ENCODE measurements at places on chromosomes 1 and 21.
A peak's percentile ranks its signal among the peaks of the same experiment; 100 is the strongest.

- DNase-seq: peak; percentile 98
Observed at GRCh38 chr1:116415699-116416533, 42.9 kb downstream of the ATP1A1 start.

GRCh38 chr1:28123461-28123961 lies 35.1 kb upstream of the EYA3 start:
- no peak for DNase-seq

DNA sequence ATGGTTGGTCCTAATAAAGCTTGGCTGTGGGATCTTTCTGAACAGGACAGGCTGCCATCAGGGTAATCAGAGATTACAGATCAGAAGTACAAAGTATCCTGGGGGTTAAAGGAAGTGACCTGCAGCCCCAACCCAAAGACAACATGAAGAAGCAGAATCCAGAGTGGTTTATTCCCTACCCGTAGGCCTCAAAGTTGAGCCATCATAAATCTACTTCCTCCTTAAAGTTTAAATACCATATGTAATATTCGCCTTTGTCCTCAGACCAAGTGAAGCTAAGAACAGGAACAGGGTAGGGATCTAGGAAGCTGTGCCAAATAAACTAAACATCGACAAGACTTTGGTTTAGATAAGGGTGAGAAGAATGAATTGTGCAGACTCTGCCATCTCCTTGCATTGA lies 15.9 kb upstream of the DHX9 start:
- DNase-seq: no peak

DNA sequence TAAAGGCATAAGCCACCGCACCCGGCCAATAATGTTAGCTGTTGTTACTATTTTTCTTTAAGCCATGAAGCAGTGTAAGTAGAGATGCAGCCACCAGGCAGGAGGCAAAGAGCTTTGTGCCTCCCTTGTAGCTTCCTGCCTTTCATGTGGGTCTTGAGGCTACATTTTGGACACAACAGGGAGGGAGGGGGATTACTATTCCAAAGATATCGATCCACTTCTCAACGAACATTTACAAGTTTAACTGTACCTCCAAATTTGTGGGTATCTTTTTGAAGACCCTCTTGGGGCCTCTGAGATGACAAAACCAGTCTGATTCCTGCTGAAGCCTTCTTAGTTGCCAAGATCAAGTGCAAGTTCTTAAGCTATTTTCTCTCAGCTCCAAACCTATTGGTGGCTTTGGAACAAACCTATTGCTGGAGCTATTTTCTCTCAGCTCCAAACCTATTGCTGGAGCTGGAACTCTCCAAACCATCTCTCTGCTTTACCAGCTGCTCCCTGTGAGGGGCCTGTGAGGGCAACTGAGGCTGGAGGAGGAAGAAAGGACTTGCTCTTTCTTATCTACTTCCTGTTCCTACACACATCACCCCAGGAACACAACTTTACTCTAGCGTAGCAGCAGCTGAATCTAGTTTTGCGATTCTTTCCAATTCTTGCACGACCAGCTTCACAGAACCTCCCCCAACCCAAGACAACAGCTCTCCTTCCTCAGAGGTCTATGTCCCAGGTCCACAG lies 16.1 kb upstream of the RCAN3 start:
- DNase-seq: no peak

DNA sequence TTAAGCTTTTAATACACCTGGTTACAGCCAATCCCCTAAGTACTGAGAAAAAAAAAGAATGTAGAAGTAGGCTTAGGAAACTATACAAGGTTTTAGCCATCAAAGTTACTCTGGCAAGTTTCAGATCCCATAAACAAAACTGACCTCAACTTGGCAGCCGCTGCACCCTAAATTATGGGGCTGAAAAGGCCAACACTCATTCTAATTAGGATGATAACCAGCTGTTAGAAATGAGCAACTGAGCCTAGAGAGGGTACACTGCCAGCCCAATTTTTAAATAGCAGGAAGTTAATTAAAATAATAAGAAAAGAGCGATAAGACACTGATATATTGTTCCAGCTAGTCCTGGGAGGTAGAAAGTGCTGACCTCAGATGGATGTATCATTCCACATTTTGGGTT lies 105.7 kb upstream of the VAV3 start:
- DNase-seq: no peak

- DNase-seq: no peak
Observed at GRCh38 chr1:40042341-40042740, 1.8 kb downstream of the CAP1 start.

DNA sequence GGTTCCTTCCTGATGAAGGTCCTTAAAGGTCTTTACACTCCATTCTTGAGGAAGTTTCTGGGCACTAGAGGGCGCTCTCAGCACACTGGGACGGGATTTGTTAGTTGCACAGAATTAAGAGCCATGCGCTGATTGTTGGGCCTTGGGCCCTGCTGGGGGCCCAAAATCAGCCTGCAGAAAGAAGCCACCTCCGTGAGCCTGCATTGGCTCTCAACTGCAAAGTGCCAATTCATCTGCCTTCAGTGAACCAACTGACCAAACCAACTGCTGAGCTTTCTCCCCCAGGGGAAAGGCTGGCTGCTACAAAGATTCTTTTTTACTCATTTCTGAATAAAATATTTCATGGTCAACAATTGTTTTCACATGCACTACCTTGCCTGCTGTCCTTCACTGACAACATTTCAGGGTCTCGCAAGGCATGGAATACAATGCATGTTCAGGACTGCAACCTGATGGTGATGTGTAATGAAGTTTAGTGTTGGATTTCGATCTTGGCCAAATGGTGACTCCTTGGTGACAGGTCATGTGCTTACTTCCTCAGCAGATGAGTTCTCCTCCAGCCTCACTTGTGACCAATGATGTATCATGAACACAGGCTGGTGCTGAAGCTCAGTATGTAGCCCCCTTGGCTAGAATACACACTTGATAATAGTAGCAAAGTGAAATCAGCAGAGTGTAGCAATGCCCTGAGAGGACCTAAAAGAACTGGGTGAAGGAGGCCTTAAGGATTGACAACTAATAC lies 45.7 kb upstream of the PRDX6 start:
- DNase-seq: peak; percentile 96

- DNase-seq: no peak
Observed at GRCh38 chr1:41325801-41326200, 35.4 kb upstream of the FOXO6 start.

GRCh38 chr1:36872126-36872754 lies 162.1 kb downstream of the GRIK3 start:
- no peak for DNase-seq

GRCh38 chr21:37623183-37623582 lies 256.6 kb downstream of the DYRK1A start:
- DNase-seq: no peak

DNA sequence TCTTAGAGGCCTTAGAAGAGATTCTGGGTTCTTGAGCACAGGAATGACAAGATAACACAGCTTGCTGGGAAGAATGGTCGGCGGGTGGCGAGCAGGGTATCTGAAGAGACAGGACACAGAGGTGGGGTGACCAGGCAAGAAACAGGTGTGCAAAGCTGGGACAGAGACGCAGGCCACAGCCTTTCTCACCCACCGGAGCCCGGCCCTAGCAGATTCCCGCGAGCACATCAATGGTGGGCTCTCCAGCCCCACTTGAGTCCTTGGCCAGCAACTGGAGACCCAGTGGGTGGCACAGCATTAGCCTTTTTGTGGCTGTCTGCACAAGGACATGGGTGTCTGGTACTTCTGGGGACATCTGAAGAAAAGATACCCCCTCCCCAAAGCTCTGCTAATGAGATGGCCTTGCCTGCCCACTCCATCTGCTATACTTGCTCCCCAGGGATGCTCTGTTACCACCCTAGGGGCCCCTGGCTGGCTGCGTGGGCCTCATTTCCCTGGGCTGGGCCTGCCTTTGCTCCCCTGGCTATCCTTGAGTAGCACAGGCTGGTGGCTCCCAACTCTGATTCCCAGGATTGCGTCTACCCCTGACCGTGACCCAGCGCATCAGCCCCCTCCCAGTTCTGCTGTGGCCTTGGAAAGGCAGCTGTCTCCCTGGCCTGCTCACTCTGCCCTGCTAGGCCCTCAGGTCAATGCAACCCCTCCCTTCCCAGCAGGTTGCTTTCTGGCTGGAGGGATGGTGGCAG lies 127.2 kb upstream of the ADAR start:
- no peak for DNase-seq

DNA sequence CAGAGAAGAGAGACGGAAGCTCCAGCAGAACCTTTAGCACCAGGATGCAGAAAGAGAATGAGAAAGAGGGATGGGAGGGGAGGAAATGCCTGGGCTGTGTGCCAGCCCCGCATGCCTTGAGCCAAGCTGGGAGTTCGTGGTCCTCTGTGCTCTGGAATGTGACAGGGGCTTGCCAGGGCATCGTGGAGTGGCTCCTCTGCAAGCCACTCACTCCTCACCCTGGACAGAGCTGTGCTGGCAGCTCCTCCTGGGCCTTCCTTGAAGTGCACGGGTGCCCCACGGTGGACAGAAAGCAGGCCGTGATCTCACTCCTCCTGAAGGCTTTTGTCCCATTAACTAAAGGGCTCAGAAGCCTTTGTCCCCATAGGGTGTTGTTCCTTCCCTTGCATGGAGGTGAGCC lies 34.8 kb upstream of the PRELP start:
- no peak for DNase-seq

- DNase-seq: no peak
Observed at GRCh38 chr1:231681006-231681405, 54.4 kb downstream of the DISC1 start.

DNA sequence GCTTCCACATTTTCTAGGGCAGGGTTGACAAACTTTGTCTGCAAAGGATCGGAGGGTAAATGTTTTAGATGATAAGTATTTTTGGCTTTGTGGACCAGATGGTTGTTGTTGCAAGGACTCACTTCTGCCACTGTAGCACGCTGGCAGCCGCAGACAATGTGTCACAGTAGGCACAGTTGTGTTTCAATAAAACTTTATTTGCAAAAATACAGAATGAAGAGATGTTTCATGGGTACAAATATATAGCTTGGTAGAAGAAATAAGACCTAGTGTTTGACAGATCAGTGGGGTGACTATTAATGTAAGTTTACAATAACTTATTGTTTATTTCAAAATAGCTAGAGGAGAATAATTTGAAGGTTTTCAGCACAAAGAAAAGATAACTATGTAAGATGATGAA lies 127.8 kb downstream of the GRIK3 start:
- DNase-seq: no peak

DNA sequence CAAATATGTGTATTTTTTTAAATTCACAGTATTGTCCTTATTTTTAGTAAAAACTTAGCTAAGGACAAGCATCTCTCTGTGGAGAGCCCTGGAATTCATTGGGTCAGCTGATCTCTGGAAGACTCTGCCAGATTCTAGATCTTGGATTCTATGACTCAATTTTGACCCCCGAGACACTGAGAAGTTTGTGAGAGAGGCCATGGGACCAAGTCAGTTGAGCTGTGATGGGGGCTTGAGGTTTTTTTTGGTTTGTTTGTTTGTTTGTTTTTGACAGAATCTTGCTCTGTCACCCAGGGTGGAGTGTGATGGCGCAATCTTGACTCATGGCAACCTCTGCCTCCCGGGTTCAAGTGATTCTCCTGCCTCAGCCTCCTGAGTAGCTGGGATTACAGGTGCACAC lies 13.5 kb downstream of the SHISA4 start:
- no peak for DNase-seq

GRCh38 chr1:10787286-10787685 lies 9.2 kb downstream of the CASZ1 start:
- DNase-seq: no peak

- no peak for DNase-seq
Observed at GRCh38 chr1:166597516-166597915, 241.8 kb upstream of the POGK start.

- DNase-seq: no peak
Observed at GRCh38 chr1:54358503-54359168, 47.6 kb downstream of the SSBP3 start.

GRCh38 chr1:227391879-227392278 lies 73.6 kb upstream of the CDC42BPA start:
- no peak for DNase-seq

DNA sequence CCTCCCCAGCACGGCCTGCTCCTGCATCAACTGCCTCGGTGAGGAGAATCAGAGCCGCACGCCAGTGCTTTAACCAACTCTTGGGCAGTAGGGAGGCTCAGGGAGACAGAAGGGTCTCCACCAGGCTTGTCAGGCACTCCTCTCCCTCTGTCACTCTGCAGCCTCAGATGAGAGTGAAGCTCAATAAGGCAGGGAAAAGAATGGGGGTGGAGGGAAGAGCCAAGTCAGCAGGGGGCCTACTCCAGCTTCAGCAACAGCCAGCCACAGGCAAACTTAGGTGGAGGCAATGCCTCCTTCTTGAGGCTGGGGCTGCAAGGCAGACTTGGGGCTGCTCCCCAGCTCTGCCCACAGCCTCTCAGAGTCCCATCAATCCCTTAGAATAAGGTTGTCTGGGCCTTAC lies 51.8 kb upstream of the A3GALT2 start:
- no peak for DNase-seq

- DNase-seq: no peak
Observed at GRCh38 chr1:20496241-20496661, 10.2 kb upstream of the CAMK2N1 start.

DNA sequence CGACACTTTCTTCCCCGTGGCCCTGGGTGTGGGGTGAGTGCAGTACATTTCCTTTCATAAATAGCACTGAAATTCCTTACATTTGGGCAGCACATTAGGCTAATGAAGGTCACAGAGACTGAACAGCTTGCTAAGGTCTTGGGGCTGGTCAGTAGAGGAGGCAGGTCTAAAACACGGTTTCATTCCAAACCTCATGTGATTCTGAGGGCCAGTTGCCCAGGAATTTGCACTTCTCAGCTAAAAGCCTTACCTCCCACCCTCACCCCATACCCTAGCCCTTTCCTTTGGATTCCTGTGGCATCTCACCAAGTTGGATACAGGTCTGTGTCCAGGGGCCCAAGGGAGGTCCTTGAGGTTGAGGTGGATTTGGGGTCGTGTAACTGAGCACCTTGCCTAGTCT lies 147.8 kb upstream of the CD34 start:
- no peak for DNase-seq

GRCh38 chr1:83508485-83509151 lies 490.3 kb downstream of the TTLL7 start:
- peak; percentile 10 for DNase-seq

- DNase-seq: peak; percentile 64
Observed at GRCh38 chr1:1407636-1408318, 684 bp upstream of the MRPL20 start.

DNA sequence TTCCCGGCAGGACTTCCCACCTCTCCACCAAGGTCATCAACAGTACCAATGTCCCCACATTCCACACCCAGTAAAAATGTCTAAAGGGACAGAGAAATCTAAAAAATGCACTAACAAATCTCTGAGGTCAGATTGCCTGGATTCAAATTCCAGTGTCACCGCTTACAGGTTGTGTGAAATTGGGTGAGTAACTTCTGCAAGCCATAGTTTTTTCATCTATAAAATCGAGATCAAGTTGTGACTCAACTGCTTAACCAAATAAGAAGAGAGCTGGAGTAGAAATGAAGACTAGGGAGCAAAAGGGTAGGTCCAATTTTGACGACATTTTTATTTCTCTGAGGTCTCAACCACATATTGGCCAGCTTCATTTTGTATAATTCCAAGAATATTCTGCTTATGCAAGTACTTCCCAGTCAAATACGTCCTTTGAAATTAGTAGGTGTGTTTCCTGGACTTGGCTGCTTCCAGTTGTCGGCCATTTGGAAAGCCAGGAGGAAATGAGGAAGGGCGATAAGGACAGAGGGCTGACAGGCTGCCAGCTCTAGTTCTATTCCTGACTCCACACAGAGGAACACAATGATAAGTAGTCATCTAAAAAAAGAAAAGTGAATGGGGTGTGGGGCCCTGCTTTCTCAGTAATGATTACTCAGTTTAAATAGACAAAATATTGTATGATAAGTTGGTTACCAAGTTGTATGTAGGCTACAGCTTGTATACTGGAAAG lies 57.7 kb upstream of the ZC3H11B start:
- no peak for DNase-seq
